Stimulated activated CD4-positive, alpha-beta T cell treated with anti-CD3 and anti-CD28 coated beads, Interleukin-2, amount 100 ng/mL, for 4 hours (primary cell): ENCODE measurements at places on chromosomes 6 and 20.

DNA sequence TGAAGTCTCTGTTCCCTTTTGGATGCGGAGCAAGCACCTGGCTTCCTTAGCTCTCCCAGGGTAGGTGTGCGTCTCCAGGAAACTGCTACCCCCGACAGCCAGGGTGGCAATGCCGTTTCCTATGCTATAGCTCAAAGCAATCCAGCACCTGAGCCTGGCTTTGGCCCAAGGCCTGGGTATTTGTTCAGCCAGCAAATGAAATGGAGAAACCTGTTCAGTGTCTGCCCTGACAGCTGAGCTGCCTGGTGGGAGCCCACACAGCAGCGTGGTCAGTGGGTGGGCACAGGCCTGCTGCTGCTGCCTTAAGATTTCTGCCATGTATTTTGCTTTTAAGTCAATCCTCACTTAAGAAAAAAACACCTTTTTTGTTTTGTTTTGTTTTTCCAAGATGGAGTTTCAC, 13.7 kb downstream of the SPATA2 start:
- no peak for DNase-seq

GRCh38 chr20:50874758-50875665, 56.2 kb downstream of the ADNP start:
- no peak for DNase-seq

DNA sequence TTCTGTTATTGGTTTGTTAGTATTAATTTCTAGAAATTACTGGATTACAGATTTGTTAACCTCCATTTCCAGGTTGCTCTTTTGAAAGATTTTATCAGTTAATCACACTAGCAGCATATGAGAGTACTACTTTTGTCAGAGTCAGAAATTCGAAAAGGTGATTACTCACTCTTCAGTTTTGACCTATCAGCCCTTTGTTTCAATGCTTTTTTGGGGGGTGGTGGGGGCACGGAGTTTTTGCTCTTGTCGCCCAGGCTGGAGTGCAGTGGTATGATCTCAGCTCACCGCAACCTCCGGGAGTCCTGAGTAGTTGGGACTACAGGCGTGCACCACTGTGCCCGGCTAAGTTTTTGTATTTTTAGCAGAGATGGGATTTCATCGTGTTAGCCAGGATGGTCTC, 149.2 kb downstream of the JARID2 start:
- DNase-seq = no peak

GRCh38 chr6:12065321-12066140, 53.4 kb downstream of the HIVEP1 start:
- no peak for DNase-seq

- DNase-seq = no peak
These were observed 33.3 kb downstream of the SUN5 start for GRCh38 chr20:32970973-32971300.

DNA sequence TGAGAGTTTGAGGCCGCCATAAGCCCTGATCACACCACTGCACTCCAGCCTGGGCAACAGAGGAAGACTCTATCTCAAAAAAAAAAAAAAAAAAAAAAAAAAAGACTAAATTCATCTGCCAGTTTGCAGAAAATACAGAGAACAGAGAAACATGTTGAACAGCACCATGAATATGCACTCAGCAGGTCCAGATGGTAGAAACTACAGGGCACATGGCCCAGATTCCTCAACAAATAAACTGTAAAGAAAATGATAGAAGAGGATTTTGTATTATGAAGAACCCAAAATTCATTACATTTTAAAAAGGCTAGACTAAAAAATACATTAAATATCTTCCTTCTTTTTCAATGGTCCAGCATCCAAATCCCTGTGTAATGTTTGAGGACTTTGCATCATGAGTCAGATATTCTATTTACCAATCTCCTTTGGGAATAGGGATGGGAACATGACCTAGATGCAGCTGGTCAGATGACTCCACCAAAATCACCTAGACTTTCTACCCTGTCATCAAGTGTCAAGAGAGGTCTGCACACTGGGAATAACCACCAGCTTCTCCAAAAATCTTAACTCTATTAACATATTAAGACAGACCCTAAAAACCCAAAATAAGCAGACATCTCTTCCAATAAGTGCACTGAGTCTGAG, 189.1 kb upstream of the TCF21 start:
- no peak for DNase-seq

GRCh38 chr6:138944412-138944811, 43.6 kb downstream of the REPS1 start:
- no peak for DNase-seq

DNA sequence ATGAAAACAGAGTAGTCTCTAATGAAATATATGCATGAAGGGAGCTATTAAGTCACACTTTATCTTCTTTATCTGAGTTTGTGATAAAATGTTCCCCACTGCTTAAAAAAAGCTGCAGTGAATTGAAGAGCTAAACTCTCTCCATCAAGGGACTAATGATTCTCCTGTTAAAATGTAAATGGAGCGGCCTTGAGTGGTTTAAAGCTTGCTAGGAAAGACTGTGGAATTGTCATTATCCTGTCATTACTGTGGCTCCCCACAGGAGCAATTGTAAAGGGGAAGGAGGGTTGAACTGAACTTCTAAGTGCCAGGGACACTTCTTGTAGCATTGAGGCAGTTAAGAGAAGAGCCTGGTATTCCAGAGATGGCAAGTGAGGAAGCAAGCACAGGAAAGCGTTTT, 17.3 kb upstream of the CNR1 start:
- DNase-seq = no peak

GRCh38 chr20:38935285-38935684, 9.1 kb downstream of the FAM83D start:
- no peak for DNase-seq

- no peak for DNase-seq
These were observed 505.3 kb upstream of the JAG1 start for GRCh38 chr20:11178946-11179654.

GRCh38 chr6:12196326-12196936, 93.7 kb upstream of the EDN1 start:
- DNase-seq = no peak

GRCh38 chr6:113680301-113680700, 176.8 kb upstream of the MARCKS start:
- no peak for DNase-seq

GRCh38 chr6:33772902-33773472, 15.9 kb downstream of the LEMD2 start:
- DNase-seq = no peak

DNA sequence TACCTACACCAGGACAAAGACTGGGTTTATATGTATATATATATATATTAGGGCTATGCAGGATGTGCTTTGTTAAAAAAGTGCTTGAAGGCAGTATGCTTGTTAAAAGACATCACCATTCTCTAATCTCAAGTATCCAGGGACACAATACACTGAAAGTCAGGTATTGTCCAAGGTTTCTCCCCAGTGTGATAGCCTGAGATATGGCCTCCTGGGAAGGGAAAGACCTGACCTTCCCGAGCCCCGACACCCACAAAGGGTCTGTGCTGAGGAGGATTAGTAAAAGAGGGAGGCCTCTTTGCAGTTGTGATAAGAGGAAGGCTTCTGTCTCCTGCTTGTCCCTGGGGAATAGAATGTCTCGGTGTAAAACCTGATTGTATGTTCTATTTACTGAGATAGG, 156.9 kb downstream of the GPX5 start:
- DNase-seq = no peak

GRCh38 chr6:35415065-35415891, 36.9 kb upstream of the FANCE start:
- DNase-seq = no peak

DNA sequence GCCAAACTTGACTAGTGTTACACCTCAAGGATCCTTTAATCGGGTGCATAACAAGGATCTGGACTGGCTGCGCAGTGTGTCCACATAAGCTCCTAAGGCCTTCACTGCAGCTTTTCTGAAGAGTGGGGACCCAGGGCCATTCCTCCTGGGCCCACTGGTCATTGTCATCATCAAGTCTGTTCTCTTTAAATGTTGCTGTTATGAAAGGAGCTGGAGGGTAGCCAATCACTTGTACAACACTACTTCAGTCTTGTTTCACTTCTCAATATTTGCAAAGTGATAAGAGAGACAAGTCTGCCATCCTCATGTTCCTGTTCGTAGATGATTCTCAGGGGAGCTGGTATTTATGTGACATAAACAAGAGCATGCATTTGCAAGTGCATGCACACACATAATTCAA, 149.8 kb downstream of the SYNDIG1 start:
- DNase-seq = no peak

DNA sequence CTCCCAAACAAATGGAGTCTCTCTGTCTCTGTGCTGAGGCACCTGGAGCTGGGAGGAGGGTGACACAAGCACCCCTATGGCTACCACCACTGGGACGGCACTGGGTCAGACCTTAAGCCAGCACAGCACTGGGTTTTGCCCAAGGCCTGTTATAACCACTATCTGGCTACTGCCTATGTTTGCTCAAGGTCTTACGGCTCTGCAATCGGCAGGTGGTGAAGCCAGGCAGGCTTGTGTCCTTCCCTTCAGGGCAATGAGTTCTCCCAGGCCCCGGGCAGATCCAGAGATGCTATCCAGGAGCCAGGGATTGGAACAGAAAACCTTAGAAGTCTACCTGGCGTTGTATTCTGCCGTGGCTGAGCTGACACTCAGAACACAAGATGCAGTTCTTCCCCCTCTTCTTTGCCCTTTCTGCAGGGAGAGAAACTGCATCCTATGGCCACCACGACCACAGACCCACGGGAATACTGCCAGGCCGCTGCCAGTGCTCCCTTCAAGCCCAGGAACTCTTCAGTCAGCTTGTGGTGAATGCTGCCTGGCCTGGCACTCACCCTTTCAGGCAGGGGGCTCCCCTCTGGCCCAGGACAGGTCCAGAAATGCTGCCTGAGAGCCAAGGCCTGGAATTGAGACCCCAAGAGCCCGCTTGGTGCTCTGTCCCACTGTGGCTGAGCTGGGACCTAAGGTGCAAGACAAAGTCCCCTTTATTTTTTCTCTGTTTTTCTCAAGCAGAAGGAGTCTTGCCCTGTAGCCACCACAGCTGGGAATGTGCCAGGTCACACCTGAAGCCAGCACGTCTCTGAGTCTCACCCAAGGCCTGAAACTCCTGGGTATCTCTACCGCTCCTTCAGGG, 67.0 kb upstream of the FRMD1 start:
- no peak for DNase-seq
